HTR-8/SVneo (cell line): ENCODE measurements at places on chromosomes 6 and 20.

- no peak for DNase-seq
Measured at GRCh38 chr20:13286607-13287006, 65.5 kb downstream of the ISM1 start.

DNA sequence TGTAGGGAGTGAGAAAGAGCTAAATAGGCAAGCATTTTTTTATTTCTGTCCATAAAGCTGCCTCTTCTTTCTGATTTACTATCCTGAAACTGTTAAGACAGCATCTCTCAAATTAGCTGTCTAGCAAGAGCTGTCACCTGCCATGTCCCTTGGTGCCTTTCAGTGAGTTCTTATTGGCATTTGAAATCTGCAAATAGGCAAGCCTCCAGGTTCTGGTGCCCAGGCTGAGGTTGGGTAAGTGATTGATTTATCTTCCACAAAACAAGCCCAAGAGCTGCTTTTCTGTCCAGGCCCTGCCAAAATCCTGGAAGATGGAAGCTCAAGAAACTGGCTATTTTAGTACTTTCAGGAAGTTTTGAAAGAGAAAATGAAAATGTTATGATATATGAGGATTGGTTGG is 22.4 kb downstream of the MANEA start:
- no peak for DNase-seq

- DNase-seq, result no peak
Measured at GRCh38 chr6:21539621-21540100, 53.9 kb upstream of the SOX4 start.

DNA sequence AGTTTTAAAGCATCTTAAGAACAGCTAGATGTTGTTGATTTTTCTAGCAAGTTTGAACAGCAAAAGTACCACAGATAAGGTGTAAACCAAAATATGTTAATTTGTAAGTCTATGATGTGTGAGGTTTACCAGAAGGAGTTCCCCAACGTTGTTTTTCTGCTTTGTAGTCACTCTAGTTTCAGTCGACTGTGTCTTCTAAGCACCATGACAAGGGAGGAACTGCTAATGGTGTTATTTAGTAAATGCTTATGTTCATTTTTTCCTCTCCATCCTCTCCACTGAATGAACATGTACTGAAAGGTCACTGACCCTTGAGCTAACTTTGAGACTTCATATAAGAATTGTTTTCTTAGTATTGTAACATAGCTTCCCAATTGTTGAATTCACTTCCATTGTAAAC is 3.0 kb downstream of the ENPP3 start:
- no peak for DNase-seq

GRCh38 chr6:169784821-169785340 is 33.5 kb downstream of the ERMARD start:
- no peak for DNase-seq

GRCh38 chr6:137227871-137228302 is 8.7 kb upstream of the IFNGR1 start:
- no peak for DNase-seq

- DNase-seq, result no peak
Measured at GRCh38 chr6:121630716-121631115, 195.3 kb downstream of the GJA1 start.

- DNase-seq, result no peak
Measured at GRCh38 chr6:70527071-70527737, 39.5 kb upstream of the SDHAF4 start.

DNA sequence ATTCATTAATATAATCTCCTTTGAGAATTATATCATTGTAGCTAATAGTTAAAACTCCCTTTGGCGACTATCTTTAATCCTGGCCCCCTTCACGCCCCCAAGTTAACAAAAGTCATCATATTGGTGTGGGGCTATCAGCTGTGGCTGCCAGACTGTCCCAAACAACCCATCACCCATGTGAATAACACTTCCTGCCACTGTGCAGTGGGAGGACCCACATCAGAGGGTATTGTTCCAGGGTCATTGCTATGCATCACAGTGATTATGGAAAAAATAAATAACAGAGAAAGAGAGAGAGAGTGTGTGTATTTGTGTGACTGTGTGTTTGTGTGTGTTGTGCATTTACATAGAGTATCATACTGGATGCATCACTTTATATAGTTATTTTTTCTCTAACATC is 39.3 kb upstream of the TENT5A start:
- DNase-seq, result no peak

DNA sequence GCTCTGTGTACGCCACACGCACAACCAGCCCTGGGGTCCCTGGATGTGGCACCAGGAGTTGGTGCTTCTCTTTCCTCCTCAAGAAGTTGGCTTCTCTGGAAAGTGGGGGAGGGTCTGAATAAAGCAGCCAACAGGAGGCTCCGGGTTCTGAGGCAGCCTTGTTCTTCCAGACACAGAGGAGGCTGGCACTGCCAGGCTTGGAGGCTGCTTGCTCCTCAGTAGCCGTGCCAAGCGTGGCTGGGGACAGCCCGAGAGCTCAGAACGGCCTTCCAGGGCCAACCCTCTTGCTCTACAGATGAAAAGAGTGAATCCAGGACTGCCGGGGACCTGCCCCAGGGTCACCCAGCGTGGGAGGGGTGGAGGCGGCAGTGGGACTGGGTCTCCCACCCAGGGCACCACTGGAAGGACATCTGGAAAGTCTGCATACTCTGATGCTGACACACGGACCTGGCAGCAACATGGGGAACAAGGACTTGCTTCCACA is 70.4 kb downstream of the SLC22A23 start:
- DNase-seq, result no peak

- DNase-seq, result no peak
Measured at GRCh38 chr20:33145521-33145920, 22.4 kb upstream of the BPIFA2 start.

DNA sequence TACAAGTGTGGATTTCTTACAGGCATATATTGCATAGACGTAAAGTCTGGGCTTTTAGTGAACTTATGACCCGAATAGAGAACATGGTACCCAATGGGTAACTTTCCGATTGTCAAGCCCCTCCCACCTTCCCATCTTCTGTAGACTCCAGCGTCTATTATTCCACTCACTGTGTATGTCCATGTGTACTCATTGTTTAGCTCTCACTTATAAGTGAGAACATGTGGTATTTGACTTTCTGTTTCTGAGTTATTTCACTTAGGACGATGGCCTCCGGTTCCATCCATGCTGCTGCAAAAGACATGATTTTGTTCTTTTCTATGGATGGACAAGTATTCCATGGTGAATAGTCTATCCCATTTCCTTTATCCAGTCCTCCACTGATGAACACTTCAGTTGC is 306.4 kb downstream of the CD83 start:
- no peak for DNase-seq

- DNase-seq, result peak; percentile 66
Measured at GRCh38 chr6:34745277-34746103, 11.8 kb upstream of the SNRPC start.

DNA sequence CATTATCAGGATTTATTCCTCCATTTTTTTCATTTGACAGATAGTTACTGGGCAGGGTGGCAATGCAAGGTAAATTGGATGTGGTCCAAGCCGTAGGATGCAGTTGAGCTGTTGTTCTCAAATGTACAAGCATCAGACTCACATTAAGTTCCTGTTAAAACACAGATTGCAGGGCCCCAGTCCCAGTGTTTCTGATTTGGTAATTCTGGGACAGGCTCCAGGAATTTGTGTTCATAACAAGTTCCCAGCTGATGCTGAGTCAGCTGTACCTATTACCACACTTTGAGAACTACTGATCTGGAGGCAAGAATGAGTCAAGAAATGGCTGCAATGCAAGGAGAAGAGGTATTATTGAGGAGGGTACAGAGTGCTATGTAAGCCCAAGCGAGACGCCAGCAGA is 11.7 kb downstream of the TMEM244 start:
- no peak for DNase-seq

GRCh38 chr6:140641412-140641811 is 1267.0 kb upstream of the CITED2 start:
- DNase-seq, result no peak

DNA sequence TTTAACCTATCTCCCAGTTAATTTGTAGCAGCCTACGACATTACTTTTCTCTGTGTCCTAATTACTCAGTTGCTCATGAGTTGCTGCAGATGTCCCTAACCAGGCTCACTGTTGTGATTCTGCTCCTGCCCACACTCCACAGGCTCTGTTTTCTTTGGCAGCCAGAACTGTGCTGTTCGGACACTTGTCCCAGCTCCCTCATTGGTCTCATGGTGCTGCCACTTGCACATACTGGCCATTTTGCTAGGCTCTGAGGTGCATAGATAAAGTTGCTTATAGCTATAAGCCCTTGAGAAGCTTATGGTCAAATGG is 55.0 kb downstream of the NOX3 start:
- no peak for DNase-seq

DNA sequence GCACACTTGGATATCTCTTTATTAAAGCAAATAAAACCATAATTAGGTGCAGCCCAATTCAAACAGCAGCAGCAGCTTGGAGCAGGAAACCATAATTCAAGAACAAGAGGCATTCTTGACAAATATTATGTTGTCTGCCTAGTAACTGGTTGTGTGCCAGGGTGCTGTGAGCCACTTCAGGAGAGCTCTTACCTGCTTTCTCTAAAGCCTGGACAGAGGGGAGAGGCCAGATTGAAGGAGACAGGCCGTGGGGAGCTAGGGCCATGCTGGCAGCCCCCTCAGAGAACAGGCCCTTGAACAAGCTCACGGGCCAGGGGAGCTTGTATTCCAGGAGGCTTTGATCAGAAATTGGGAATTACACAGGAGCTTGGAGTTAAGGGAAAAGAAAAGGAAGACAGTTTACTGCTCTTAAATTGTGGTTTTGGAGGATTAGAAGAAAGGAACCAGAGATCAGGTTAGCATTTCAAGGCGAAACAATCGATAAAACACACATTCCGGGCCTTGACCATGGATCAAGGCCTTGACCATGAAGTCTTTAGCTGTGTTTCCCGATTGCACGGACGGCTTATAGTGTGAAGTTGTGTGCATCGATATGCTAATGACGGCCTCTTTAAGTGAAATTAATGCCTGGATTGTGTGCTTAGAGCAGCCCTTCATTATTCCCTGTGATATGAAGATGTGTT is 69.8 kb upstream of the NKX2-2 start:
- DNase-seq, result no peak

- no peak for DNase-seq
Measured at GRCh38 chr20:25007491-25008305, 15.1 kb upstream of the APMAP start.

- DNase-seq, result no peak
Measured at GRCh38 chr6:17688481-17688880, 18.2 kb downstream of the NUP153 start.

- DNase-seq, result peak; percentile 59
Measured at GRCh38 chr20:11229772-11230171, 556.0 kb upstream of the JAG1 start.

GRCh38 chr6:44567406-44567805 is 179.9 kb downstream of the CDC5L start:
- DNase-seq, result no peak

GRCh38 chr6:169663468-169663867 is 38.4 kb downstream of the WDR27 start:
- DNase-seq, result no peak

- peak; percentile 95 for DNase-seq
Measured at GRCh38 chr6:4358414-4359107, 223.2 kb upstream of the ECI2 start.

DNA sequence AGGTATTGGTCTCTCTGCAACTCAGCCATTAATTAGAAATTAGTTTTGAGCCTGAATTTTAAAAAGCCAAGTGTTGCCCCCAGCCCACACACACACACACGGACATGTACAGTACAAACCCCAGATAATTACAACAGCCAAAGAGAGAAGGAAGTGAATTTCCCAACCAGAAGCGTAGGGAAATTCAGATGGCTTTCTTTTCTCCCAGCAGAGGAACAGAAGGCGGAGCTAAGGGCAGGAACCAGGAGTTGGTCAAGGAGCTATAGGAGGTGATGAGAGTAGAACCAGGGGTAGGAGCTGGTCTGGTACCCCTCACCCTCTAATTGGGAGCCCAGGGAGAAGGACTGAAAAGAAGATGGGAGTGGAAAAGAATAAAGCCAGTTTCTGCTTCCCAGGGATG is 3.9 kb upstream of the ZBTB9 start:
- no peak for DNase-seq
